ENCODE measurements at places on chromosomes 11 and 22.

DNA sequence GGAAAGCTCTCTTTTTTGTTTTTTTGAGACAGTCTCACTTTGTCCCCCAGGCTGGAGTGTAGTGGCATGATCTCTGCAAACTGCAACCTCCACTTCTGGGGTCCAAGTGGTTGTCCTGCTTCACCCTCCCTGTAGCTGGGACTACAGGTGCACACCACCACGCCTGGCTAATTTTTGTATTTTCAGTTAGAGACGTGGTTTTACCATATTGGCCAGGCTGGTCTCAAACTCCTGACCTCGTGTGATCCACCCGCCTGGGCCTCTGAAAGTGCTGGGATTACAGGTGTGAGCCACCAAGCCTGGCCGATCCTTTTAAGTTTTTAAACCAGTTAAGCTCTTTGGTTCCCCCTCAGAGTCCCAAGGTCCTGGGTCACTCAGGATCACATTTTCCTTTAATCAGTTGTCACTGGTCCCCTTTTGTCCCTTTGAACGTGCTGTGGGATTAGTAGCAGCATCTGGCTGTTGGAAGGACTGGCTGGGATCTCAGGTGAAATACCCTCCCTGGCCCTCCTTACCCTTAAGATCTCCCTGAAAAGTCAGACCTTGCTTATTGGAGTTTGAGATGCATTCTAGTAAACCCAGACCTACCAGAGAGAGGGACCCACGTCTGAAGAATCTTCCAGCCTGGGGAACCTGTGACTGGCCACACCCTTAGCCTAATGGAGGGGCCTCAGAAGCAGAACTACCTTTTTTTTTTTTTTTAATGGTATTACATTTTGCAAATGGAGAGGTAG lies 8.1 kb downstream of the MALAT1 start:
- no peak for DNase-seq

DNA sequence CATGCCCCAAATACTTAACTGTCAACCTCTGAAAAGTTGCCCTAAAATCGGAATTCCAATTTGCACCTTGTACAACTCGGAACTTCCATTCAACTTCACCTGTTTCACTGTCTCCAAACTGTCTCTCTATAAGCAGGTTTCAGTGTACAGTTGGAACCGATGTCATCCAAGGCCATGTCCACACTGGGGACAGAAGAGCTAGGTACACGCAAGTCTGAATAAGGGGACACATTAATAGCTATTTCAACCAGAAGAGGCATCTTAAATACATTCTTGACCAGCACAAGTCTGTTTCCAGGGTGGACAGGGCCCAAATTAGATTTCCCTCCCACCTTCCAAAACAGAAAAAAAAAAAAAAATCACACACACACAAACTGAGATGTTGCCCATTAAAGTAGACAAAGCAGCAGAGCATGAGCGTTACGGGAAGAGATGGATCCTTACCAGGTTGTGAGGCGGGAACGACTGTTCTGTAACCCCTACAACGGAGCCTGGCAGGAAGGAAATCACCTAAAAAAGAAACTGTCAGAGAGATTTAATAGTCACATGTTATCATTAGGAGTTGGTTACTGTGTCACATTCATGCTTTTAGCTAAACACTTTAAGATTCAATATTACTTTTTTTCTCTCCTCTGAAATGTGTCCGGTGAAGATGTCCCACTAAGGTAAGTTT lies 1.7 kb downstream of the CREBZF start:
- no peak for DNase-seq

GRCh38 chr11:22512457-22512856 lies 113.2 kb downstream of the FANCF start:
- DNase-seq, result no peak

DNA sequence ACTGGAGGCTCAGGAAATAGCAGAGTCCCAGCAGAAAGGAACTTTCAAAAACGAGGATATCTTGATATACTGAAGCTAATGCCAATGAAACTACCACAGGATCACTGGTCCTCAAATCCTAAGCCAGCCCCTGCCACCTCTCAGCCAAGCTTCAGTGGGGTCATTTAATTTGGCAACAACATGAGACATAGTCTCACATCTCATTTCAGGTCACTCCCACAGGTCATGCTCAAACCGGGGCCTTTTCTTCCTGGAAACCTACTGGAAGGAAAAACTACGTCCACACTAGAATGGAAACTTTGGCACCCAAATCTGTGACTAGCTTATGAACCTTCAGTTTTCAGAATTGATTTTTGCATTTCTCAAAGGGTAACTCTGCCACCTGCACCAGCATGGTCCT lies 61.9 kb upstream of the CYP2D6 start:
- DNase-seq, result no peak

DNA sequence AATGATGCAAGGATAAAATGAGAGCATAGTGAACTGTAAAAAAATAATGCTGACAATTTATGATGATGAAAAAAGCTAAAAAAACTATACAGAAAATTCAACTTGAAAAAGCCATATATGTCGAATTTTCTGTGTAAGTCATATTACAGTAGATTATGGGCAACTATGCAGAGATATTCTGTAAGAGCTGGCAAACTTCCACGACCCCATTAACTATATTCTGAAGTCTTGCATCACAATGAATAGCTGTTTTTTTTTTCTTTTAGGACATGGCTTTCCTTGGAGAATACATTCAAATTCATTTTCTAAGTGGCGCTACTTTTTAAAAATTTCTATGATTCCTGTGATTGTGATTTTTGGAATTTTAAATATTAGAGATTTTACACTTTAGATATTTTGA lies 18.4 kb downstream of the PSMD13 start:
- DNase-seq, result no peak

DNA sequence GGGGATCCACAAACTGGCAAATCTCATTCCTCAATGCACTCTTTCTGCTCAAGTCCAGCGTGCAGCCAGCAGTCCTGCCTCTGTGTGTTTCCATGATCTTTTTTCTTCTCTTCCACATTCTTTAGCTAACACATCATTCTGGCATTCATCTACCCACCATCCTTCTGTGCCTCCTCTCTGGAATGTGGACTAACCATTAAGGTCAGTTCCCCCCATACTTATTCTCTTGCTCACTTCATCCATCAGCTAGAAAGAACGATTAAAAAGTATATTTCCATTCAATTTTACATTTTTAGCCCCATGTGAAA lies 7.8 kb downstream of the KIRREL3 start:
- DNase-seq, result no peak

GRCh38 chr11:19675397-19675796 lies 37.2 kb upstream of the NAV2 start:
- DNase-seq, result no peak

- no peak for DNase-seq
Observed at GRCh38 chr22:48653929-48654328, 1173.7 kb downstream of the BRD1 start.

- DNase-seq, result no peak
Observed at GRCh38 chr11:93570759-93571413, 27.7 kb upstream of the SMCO4 start.

- DNase-seq, result no peak
Observed at GRCh38 chr11:64052436-64052835, 16.7 kb downstream of the FLRT1 start.

- no peak for DNase-seq
Observed at GRCh38 chr11:18671246-18671645, 27.3 kb upstream of the TMEM86A start.

- no peak for DNase-seq
Observed at GRCh38 chr11:36135076-36135475, 154.1 kb downstream of the COMMD9 start.

GRCh38 chr11:107590460-107591377 lies at the start of gene ELMOD1:
Gene ELMOD1 (plus strand): TSS chr11:107591147. CDS start chr11:107618190, 27,043 bp downstream.
- no peak for DNase-seq

DNA sequence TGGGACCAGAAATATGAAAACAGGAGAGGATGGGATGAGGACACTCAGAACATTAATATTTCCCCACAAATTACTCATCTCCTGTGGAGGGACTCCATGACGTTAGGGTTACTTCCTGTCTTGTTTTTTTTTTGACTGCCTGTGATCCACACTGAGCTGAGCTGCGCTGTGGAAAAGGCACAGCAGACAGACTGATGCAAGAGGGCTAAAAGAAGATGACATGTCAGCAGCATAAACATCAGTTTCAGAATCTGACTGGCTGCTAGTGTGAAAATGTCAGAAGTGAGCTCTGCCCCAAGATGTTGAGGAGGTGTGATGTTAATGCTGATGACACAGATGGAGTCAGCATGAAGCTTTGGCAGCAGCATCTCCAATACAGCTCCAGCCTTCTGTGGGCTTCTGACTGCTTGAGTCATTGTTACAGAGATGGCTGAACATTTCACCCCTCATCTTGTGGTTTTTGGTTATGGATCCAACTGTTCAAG lies 286.8 kb downstream of the BLID start:
- no peak for DNase-seq

- no peak for DNase-seq
Observed at GRCh38 chr11:17469998-17470397, 6.6 kb downstream of the ABCC8 start.

Data from stimulated activated CD8-positive, alpha-beta memory T cell treated with anti-CD3 and anti-CD28 coated beads, Interleukin-7, amount 100 ng/mL, for 1 hour (primary cell).